ENCODE measurements at places on chromosomes 2 and 18.

DNA sequence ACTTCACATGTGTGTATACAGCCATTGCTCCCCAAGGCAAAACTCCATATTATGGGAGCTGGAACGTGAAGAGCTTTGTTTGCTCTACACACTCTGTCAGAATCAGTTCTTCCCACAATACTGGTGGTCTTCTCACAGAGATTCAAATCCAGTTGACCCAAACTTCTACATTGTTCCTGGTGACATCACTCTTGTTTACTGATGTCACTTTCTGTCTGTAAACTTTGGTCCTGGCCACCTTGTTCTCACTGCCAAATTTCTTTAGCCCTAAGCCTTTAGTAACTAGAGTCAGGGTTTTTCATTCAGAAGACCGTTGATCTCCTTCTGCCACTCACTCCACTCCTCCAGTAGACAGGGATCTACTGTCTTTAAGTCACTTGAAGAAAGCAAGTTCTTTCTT is 386.0 kb upstream of the ZEB2 start:
- DNase-seq: no peak

GRCh38 chr2:16026816-16027501 is 86.6 kb downstream of the MYCN start:
- no peak for DNase-seq

DNA sequence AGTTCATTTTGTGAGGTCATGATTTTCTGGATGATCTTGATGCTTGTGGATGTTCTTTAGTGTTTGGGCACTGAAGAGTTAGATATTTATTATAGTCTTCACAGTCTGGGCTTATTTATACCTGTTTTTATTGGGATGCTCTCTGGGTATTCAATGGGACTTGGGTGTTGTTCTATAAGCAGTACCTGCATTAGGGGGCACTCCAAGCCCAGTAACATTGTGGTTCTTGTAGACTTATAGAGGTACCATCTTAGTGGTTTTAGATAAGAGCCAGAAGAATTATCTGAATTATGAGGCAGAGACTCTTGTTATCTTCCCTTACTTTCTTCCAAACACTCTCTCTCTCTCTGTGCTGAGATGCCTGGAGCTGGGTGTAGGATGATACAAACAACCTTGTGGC is 470.0 kb downstream of the PIK3C3 start:
- no peak for DNase-seq

- DNase-seq: peak; percentile 66
Measured at GRCh38 chr2:72901426-72901825, 14.2 kb downstream of the SPR start.

- peak; percentile 92 for DNase-seq
Measured at GRCh38 chr2:54471221-54471711, 15.1 kb downstream of the SPTBN1 start.

GRCh38 chr2:150520887-150521664 is 33.6 kb upstream of the RND3 start:
- DNase-seq: peak; percentile 73

DNA sequence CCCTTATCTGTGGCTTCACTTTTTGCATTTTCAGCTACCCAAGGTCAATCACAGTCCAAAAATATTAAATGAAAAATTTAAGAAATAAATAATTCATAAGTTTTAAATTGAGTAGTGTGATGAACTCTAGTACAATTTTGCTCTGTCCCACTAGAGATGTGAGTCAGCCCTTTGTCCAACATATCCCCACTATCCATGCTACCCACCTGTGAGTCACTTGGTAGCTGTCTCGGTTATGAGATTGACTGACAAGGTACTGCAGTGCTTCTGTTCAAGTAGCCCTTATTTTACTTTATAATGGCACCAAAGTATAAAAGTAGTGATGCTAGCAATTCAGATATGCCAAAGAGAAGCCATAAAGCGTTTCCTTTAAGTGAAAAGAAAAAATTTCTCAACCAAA is 28.8 kb downstream of the ADCY3 start:
- no peak for DNase-seq

DNA sequence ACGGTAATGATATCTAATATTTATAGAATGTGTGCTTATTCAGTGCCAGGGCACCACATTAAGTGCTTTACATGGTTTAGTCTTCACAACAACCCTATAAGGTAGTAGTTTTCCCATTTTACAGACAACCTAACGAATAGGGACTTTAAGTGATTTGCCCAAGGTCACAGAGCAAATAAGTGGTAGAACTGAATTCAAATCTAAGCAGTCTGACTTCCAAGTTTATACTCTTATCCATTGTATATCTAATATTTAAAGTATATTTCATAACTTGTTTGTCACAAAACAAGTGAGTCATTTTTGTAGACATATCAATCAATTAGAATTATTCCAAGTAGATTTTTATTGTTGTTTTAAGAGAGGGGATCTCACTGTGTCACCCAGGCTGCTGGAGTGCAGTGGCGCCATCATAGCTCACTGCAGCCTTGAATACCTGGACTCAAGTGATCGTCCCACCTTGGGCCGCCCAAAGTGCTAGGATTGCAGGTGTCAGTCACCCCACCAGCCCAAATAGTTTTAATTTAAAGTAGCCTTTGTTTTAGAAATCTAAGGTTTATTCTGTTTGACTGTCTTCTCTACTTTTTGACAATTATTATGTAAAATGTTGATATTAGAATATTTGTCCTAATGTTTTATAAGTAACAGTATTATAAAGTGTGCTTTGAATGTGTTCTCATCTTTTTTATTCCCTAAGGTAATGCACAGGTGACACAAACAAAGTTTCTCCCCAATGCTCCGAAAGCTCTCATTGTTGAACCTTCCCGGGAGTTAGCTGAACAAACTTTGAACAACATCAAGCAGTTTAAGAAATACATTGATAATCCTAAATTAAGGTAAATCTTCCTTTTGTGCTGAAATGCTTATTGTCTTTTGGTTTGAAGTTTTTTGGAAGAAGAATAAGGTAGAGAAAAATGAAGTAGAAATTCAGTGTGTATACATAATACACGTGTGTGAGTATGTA is 15.1 kb downstream of the DDX1 start:
- DNase-seq: no peak
